ENCODE measurements at places on chromosomes 5 and 9. TPM values are rescaled to one million over a fixed set of nuclear protein-coding genes. Genes with fewer than 3 reads are reported as not detected.

DNA sequence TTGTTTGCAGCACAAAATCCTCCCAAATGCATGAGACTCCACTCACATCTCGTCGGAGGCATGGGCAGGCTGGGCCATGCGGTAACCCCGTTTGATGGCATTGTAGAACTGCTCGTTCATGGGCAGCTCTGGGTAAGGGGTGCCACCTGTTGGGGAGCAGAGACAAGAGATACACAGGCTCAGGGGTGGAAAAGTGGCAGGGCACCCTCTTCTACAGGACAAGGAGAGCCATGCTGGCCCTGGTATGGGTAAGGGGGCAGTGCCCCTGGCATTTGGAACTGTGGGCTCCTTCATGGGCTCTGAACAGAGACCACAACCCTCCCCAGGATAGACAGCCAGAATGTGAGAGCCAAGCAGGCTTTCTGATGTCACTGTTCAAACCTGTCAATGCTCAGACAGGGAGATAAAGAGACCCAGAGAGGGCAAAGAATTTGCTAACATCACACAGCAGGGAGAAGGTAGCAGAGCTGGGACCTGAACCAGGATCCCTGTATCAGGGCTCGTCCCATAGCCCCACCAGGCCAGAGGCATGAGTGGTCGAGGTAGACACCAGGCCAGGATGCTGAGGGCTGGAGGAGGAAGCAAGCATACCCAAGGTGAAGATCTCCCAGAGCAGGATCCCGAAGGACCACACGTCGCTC, 33.2 kb upstream of the CSF1R start:
- peak; percentile 40 for DNase-seq
- no peaks in the 10 kb centered on the region for H3K27me3 ChIP-seq
- no peak overlapping the region for H3K4me3 ChIP-seq
- H3K36me3 ChIP-seq: no peaks in the 10 kb centered on the region
- H3K27ac ChIP-seq: no peak overlapping the region

DNA sequence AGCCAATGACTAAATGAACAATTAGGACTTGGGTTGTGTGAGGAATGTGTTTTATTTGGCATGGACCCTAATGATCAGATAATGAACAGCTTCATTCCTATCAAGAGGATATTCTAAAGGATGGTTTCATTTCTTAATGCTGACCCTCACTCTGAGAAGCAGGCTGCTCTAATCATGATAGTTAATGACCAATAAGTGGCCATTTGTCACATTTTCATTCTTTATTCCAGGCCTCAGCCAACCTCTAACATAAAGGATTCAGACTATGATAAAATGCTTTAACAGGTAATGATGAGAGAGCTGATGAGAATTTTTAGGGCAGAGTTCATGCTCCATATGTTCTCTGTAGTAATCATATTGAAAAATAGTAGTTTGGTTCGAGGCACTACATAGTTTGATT, 301.5 kb upstream of the ARRDC3 start:
- H3K27ac ChIP-seq: no peak overlapping the region
- H3K4me3 ChIP-seq: no peak overlapping the region
- H3K36me3 ChIP-seq: no peaks in the 10 kb centered on the region
- H3K27me3 ChIP-seq: no peaks in the 10 kb centered on the region
- H3K4me1 ChIP-seq: no peaks in the 10 kb centered on the region
- no peak for DNase-seq

DNA sequence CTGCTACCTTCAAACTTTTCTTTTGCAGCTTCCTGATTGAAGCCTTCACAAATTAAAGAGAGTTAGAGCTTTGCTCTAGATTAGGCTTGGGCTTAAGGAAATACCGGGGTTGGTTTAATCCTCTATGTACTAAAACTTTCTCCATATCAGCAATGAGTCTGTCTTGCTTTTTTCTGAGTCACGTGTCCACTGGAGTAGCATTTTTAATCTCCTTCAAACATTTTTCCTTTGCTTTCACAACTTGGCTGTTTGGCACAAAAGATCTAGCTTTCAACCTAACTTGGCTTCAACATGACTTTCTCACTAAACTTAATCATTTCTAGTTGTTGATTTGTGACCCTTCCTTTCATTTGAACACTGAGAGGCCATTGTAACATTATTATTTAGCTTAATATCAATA, 261.6 kb downstream of the PLK2 start:
- no peak overlapping the region for H3K27ac ChIP-seq
- no peaks in the 10 kb centered on the region for H3K27me3 ChIP-seq
- no peak overlapping the region for H3K4me3 ChIP-seq
- H3K4me1 ChIP-seq: no peaks in the 10 kb centered on the region
- H3K36me3 ChIP-seq: no peaks in the 10 kb centered on the region
- no peak for DNase-seq

GRCh38 chr5:171806976-171807747, 21.5 kb downstream of the SMIM23 start:
- H3K27ac ChIP-seq: no peak overlapping the region
- no peaks in the 10 kb centered on the region for H3K36me3 ChIP-seq
- no peak for DNase-seq

The PDE6A gene
- not detected for total RNA-seq

The CDH10 gene
- total RNA-seq: not detected

The PTPDC1 gene
- total RNA-seq: 2.1 TPM

All from right lobe of liver (tissue), 6 donors.